NCI-H69 (cell line): ENCODE measurements at places on chromosomes 16 and 17.
A peak's percentile ranks its signal among the peaks of the same experiment; 100 is the strongest.

GRCh38 chr16:78116946-78117345 is 17.5 kb downstream of the WWOX start:
- DNase-seq = peak; percentile 5

GRCh38 chr16:46853713-46854443 is 22.9 kb upstream of the C16orf87 start:
- DNase-seq = peak; percentile 74

DNA sequence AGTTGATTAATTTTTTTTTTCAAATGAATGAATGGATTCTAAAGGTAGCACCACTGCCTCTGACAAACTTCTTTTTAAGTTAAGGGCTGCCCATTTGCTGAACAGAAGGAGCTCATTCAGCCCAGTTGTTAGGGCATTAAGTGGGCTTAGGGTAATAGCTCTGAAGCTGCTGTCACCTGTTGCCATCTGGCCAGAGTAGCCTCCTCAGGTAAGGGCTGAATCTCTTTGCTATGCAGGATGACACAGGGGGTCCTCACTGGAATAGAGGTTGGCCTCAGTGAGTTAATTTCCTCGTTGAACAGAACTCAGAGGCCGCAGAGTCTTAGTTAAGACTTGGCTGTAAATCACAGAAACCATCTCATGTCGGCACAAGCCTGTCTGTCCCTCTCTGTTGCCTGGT is 232.8 kb downstream of the CCDC182 start:
- DNase-seq = peak; percentile 75

DNA sequence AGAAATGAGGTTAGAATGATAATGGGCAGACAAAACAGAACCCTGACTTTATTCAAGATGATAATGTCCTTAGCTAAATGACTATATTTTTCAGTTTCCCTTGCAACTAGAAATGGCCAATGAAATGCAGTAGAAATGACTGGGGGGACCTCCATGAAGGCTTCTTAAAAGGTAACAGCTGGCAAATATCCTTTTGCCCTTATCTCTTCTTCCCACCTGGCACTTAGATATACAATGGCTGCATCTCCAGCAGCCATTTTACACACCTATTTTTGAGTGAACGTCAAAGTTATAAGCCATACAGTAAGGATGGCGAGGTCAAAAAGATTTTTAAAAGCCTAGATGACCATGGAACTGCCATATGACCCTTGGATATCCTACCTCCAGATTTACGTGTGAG is 39.9 kb downstream of the USP32 start:
- no peak for DNase-seq

DNA sequence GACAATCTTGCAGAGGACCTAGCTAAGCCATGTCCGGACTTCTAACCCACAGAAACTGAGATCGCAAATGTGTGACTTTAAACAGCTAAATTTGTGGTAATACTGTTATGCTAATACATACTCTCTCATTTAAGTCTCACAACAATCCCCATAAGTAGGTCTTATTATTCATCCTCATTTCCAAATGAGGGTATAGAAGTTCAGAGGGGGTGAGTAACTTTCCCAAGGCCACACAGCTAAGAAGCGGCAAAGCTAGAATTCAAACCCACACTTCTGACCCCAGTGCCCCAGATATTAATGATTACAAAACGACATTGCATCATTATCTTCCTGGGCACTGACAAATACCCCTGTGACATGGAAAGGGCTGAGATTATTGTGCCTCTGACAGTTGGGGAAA is 81.4 kb downstream of the CNGB1 start:
- no peak for DNase-seq

- DNase-seq = peak; percentile 10
Measured at GRCh38 chr17:19410875-19411620, at the start of gene RNF112. Gene RNF112 (plus strand): TSS chr17:19411232. CDS start chr17:19411409, 177 bp downstream.

DNA sequence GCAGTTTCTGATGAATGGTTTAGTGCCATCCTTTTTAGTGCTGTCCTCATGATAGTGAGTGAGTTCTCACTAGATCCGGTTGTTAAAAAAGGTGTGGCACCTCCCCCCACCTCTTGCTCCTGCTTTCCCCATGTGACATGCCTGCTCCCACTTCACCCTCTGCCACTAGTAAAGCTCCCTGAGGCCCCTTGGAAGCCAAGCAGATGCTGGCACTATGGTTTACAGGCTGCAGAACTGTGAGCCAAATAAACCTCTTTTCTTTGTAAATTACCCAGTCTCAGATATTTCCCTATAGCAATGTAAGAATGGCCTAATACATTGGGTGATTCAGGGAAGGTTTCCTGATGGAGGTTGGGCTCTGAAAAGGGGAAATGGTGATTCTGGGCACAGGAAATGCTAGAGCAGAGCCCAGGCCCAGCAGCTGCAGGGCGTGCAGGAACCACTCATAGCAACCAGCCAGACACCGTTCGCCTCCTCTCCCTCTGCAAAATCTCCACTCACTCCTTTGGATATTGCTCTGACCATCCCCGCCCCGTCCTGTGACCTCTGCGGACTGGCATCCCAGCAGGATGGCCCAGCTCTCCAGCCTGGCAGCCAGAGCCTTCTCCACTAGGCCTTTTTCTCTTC is 2.6 kb upstream of the ADORA2B start:
- no peak for DNase-seq

DNA sequence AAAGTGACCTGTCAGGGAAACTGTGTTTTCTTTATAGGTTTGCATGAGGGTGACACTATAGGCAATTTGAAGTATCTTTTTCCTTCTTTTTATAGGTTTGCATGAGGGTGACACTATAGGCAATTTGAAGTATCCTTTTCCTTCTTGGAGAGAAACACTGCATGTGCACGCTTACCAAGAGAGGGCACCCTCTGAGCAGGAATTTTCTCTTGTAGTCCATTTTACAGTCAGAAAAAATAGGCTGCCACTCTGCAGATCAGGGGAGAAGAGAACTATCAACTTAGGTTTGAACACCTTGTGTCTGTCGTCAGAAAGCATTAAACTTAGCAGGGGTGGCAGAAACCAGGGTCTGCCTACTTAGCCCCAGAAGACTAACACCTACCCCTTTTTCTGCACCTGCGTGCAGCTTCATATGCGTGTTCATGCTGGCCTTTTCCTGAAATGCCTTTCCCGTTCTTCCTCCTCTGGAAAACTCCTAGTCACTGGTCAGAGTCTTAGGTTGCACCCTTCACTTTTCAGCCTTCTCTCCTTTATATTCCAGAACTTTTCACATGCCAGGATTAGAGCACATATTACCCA is 16.4 kb upstream of the SMIM36 start:
- DNase-seq = peak; percentile 66

DNA sequence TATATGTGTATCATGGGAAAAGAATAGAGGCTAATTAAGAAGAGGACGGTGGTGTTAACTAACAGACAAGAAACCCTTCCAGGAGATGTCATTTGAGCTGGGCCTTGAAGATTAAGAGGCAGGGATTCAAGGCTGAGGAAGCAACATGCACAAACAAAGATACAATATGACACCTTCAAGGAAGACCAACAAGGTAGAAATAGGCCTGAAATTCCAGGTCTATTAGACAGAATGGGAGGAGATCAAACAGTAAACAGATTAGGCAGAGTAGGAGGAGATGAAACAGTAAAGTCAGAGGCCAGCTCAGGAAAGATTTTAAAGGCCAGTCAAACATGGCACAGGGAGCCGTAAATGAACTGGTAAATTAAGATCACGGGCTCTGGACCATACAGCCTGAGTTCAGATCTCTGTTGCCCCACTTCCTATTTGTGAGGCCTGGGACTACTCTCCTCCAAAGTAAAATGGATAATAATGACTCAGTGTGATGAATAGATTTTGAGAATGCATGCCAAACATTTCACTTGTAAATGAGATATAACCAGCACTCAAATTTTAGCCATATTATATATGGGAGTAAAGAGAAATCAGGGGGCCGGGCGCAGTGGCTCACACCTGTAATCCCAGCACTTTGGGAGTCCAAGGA is 38.9 kb downstream of the USP31 start:
- no peak for DNase-seq

GRCh38 chr16:56438038-56438437 is 12.7 kb upstream of the AMFR start:
- DNase-seq = no peak

GRCh38 chr17:36095992-36096391 is 6.0 kb upstream of the CCL3 start:
- no peak for DNase-seq

- DNase-seq = peak; percentile 25
Measured at GRCh38 chr17:63140255-63140654, 174.2 kb downstream of the TANC2 start.

- DNase-seq = no peak
Measured at GRCh38 chr17:73553311-73553710, 90.9 kb downstream of the SDK2 start.

DNA sequence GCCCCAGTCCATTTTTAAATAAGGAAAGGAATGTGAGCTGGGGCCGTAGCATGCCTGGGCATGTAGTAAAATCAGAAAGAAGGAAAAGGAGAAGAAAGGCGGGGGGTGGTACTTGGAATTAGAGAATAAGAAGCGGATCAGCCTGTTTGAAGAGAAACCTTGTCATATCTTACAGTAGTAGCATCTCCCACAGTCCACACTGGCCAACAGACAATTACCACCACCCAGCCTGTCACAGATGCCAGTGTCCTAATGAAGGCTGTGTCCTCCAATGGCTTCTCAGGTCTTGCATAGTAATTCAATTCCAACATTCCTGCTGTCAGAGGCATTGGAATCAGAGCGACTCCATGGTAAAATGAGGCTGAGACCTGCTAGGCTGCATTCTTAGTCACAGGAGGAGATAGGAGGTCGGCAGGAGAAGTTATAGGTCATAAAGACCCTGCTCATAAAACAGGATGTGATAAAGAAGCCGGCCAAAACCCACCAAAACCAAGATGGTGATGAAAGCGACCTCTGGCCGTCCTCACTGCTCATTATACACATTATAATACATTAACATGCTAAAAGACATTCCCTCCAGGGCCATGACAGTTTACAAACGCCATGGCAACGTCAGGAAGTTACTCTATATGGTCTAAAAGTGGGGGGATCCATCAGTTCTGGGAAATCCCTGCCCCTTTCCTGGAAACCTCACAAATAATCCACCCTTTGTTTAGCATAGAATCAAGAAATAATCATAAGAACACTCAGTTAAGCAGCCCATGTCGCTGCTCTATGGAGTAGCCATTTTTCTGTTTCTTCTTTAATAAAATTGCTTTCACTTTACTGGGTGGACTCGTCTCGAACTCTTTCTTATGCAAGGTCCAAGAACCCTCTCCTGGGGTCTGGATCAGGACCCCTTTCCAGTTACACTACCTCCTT is 9.6 kb upstream of the AKAP10 start:
- no peak for DNase-seq

GRCh38 chr16:28212532-28212873 is 738 bp upstream of the XPO6 start:
- peak; percentile 48 for DNase-seq

DNA sequence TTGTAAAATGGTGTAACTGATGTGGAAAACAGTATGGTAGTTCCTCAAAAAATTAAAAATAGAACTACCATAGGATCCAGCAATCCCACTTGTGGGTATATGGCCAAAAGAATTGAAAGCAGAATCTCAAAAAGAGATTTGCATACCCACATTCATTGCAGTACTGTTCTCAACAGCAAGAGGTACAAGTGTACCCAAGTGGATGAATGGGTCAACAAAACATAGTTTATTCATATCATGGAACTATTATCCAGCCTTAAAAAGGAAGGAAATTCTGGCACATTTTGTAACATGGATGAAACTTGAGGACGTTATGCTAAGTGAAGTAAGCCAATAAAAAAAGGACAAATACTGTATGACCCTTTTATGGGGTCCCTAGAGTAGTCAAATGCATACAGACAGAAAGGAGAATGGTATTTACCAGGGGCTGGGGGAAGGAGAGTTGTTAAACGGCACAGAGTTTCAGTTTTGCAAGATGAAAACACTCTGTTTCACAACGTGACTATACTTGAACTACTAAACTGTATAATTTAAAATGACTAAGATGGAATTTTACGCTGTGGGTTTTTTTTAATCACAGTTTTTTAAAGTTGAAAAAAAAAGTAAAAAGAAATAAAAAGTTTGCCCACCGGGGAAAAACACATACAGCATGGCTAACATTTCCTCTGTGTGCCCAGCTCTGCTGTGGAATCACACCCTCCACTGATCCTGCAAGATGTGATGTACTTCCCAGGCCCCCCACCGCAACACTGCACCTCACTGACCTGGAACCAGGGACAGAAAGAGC is 6.1 kb downstream of the TVP23A start:
- DNase-seq = no peak

DNA sequence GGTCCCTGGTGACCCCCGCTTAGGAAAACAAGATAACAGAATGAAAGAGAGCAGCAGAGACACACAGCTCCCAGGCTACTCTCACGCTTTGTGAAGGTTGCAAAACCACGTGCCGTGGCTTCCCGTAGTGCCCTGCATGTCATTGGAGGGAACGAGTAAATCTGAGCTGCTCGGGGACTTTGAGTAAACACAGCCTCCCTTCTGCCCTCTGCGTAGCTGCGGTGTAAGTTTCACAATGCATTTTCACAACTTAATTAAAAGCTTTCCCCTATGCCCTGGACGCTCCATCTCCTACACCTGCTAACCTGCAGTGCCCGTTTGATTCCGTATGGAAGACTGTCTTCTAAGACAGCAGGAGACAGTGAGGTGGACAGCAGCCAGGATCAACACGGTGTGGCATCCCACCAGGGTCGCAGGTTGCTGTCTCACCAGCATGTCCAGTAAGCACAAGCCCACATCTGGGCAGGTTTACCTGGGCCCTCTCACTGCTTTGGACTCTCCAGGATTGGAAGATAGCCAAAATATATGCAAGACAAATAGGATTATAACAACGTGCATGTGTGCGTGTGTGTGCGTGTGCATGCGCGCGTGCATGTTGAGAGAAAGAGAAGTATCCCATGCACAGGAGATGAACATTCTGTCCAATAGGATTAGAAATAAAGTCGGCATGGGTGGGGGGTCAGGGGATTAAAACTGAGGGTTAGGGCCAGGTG is 116.4 kb upstream of the RCVRN start:
- DNase-seq = no peak

- no peak for DNase-seq
Measured at GRCh38 chr17:31807846-31808245, 51.2 kb downstream of the COPRS start.

DNA sequence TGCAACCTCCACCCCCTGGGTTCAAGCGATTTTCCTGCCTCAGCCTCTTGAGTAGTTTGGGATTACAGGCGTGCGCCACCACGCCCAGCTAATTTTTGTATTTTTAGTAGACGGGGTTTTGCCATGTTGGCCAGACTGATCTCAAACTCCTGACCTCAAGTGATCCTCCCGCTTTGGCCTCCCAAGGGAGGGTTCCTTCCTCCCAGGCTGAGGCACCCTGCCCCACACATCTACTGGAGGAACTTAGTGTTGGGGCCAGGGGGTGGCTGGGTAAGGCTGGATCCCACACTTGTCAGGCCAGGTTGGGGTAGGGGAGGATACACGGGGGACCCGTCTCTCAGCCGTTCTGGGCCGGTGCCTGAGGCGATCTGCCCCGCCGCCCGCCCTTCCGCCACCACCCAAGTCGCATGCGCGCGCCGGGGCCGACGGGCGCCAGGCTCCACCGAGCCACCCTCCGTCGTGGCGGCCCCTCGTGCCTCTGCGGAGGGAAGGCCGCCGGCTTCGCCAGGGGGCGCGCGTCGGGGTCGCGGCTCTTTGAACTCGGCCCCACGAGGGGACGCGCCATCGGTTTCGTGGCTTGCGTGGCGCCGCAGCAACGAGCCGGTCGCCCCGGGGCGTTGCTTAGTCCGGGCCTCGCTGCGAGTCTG is 15.9 kb downstream of the GRB7 start:
- DNase-seq = peak; percentile 71
